ENCODE measurements at places on chromosomes 11 and 22.

DNA sequence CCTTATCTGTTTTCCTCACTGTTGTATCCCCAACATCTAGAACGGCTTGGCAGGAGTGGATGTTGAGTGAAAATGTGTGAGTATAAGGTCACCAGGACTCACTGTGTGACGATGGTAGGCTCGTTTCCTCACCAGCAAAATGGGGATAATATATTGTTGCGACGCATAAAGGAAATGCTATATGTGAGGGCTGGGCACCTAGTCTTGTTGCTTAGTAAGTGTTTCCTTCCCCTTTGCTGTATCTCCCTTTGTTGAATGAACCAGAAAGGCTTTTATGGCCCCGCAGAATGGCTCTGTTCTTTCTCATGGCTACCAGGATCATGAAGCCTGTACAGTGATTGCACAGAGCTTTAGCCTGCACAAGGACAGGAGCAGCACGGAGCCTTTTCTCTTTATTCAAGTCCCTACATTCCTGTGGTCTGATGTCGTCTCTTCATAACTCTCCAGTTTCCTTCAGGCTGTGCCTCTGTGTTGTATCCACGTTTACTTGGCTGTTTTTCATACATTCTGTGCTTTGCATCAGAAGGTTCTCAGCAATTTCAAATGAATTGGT lies 5.4 kb downstream of the TNRC6B start:
- DNase-seq = peak; percentile 90

- no peak for DNase-seq
Measured at GRCh38 chr11:30565027-30565426, 21.1 kb downstream of the MPPED2 start.

DNA sequence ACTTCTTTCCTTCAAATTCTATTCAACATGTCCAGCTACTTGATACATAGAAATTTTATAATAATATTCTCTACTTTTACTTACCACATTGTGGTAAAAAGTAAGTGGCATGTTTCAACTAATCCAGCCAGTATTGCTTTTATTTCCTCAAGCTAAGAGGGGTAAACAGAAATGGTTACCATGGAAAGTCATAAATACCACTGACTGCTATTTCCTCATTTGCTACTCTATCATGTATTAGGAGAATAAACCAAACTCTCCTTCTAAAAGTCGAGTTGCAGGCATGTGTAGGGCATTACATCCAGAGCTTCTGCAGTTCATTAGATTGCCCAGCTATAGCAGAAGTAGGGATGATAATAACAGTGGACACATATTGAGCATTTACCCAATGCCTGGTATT lies 208.4 kb downstream of the MAML2 start:
- DNase-seq = peak; percentile 35

DNA sequence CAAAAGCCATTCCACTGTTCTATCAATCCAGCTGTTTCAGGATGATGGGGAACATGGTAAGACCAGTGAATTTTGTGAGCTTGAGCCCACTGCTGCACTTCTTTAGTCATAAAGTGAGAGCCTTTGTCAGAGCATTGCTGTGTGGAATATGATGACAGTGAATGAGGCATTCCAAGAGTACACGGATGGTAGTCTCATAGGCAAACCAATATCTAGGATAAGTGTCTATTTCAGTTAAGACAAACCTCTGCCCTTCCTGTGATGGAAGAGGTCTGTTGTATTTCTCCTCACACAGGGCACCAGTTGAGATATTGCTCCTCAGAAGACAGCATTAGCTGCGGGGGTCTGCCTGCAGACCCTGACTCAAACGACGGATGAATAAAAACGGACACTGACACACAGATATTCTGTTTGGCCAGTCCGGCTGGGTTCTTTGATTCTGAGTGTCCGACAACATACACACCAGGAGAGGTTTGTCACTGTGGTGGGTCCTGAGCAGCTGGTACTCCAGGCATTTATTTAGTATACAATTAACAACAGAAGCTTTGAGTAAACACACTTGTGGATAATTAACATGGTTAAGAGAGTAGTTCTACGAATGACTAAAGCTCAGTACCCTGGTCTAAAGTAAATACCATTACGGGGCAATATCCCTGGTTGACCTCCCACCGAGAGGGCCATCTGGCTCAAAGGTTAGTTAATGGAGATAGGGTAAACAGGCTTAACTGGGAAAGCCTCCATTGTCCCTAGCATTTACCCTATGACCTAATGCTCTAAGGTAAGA lies 121.7 kb downstream of the ZNF280B start:
- no peak for DNase-seq

- no peak for DNase-seq
Measured at GRCh38 chr11:19650467-19650866, 62.2 kb upstream of the NAV2 start.

GRCh38 chr11:94750319-94751217 lies 17.6 kb upstream of the AMOTL1 start:
- no peak for DNase-seq

DNA sequence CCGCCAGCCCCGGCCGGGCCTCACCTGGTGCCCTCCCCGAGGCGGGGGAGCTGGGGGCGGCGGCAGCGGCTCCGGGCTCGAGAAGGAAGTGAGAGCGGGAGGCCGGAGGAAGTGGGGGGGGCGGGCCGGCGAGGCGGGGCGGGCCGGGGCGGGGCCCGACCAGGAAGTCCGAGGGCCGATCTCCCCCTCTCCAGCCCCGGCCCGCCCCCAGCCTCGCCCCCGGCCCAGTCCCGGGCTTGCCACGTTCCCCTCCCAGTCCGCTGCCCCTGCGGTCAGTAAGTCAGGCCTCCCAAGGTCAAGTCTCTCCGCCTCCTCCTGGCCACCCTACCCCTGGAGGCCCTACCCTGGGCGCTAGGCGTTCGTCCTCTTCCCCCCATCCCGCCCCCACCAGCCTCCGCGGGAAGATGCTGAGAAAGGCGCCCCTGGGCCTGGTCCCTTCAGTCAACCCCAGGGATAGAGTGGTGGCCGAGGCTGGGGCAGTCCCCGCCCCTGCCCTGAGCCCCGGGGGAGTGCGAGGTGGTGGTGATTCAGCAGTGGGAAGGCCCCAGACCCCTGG lies at the start of gene RHOG:
Gene RHOG, minus strand, starts transcription at position 90 of the 556 bp plus-strand sequence. CDS start 12,821 bp downstream, outside the sequence.
- peak; percentile 87 for DNase-seq

DNA sequence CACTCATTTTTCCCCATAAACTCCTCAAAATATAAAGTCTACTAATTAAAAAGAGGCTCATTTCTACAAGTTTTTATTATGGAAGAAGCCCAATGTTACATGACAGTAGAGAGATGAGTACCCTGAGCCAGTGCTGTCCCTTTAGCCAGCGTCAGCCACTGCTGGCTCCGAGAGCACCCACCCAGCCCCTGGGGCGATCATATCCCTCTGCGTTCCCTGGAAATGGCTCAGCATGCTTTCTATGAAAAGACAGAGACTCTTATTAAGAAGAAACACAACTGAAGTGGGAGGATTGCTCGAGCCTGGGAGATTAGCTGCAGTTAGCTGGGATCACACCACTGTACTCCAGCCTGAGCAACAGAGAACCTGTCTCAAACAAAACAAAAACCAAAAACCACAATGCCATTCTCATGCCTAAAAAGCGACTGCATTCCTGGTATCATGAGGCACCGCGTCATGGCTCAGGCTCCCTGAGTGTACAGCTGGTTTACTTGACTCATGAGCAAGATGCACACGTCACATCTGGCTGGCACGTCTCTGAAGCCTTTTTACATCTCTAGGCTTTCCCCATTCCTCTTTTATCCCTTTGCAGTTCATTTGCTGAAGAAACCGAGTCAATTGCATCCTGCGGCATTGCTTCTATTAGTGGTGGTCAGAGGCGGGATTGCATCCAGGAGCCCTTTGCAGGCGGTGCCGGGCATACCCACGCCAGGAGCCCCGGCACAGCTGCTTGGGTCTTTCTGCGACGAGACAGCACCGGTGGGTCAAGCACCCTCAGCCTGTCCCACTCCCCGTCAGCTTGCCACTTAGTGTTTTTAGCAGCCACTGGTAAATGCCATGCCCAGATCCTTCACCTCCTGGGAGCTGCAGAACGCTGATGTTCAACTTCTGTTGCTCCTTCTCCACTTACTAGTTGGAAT lies 119.9 kb downstream of the CTTN start:
- peak; percentile 64 for DNase-seq

GRCh38 chr11:109121173-109121932 lies 300.6 kb upstream of the C11orf87 start:
- no peak for DNase-seq

DNA sequence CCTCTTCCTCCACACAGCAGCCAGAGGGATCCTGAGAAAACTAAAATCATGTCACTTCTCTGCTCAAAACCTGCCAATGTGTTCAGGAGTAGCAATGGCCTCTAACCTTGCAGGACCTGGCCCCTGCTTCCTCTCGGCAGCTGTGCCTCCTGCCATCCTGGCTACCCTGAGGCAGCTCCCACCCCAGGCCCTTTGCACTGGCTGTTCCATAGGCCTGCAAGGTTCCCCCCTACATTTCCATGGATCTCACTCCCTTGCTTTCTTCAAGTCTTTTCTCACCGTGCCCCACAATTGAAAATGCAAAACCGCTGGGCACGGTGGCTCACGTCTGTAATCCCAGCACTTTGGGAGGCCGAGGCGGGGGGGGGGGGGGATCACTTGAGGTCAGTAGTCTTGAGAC lies 2.1 kb upstream of the STIP1 start:
- DNase-seq = no peak

DNA sequence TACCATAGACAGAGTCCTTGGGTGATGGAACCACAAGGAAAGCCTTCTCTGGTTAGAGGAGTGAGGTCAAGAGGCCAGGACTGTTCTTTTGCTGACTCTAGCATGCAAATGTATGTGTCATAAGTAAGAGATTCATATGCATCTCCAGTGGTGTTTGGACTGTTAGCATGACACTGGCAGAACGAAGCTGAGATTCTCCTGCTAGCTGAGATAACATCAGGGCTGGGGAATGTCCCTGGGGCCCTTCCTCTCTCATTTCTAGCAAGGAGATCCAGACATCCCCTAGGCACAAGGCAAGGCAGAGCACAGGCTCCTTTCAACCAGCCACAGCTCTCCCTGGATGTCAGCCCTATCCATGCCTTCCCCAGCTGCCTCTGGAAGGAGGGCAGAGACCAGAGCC lies 711.3 kb downstream of the OPCML start:
- peak; percentile 89 for DNase-seq

DNA sequence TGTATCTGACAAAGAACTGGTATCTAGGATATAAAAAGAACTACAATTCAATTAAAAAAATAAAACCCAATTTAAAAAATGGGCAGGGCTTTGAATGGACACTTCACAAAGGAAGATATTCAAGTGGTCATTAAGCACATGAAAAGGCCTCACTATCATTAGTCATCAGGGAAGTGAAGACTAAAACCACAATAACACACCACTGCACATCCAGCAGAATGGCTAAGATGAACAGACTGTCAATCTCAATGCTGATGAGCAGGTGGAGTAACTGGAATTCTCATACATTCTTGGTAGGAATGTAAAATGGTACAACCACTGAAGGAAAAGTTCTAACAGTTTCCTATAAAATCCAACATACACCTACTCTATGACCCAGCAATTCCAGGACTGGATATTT lies 8.9 kb downstream of the HPS4 start:
- DNase-seq = no peak

DNA sequence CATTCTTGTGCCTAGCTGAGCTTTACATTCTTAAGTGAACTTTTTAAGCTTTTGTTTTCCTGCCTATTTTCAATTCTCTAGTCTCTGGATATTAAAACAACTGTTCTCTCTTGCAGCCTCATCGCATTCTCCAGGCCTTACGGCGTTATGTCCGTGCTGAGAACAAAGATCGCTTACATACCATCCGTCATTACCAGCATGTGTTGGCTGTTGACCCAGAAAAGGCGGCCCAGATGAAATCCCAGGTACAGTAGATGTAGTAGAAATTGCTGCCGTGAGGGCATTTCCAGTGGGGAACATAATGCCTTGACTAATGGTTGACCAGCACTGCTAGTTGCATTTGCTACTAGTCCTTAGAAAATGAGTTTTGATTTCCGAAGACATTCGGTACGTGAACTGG lies 29.7 kb upstream of the ST14 start:
- DNase-seq = no peak

DNA sequence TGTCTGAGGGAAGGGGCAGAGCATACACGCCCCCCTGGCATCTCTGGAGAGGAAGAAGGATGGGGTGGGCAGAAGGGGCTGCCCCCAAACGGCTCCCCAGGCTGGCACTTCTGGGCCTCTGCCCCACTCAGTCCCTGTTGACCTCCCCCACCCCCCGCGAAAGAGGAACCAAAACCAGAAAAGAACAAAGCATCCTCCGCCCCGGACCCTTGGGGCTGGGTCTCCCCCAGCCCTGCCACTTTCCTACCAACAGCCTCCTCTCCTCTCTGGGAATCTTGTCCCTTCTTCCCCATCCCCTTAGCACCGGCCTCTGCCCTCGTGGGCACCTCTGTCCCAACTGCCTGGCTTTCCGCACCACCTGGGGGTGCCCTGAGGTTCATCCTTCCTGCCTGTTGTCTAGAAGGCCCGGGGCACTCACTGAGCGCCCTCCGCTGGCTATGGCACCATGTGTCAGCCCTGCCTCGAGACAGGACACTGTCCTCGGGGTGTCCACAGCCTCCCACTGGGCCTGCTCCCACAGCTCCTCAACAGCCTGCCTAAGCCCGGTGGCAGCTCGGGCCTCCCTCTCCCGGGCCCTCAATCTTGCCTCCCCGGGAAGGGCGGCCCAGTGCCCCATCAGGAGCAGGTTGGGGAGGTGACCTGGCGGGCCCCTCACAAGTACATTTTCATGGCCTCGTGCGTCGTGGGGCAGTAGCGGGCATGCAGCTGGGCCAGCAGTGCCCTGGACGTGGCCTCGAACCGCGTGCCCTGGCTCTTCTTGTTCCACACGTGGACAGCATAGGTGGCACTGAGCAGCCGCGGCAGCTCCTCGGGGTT lies 28.2 kb downstream of the A4GALT start:
- DNase-seq = no peak

DNA sequence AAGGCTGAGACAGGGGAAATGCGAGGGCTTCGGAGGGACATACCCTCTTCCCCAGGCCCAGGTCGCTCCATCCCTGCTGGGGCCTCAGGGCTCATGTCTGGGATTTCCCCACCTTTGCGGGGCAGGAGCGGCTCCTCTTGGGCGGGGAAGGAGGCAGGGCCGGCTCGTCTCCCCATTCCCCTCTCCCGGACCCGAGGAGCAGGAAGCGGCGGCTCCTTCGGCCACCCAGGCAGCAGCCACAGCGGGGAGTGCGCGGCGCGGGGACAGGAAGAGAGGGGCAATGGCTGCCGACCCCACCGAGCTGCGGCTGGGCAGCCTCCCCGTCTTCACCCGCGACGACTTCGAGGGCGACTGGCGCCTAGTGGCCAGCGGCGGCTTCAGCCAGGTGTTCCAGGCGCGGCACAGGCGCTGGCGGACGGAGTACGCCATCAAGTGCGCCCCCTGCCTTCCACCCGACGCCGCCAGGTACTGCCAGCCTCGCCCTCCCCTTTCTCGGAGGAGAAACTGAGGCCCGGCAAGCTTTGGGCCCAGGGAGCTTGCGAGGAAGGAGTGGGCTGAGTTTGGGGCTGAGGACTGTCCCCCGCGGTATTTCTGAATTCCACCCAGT lies at the start of gene ANKK1:
Gene ANKK1, plus strand, starts transcription at position 175 of the 607 bp plus-strand sequence. Its CDS starts 106 bp downstream, at position 281.
- no peak for DNase-seq

GRCh38 chr11:59281177-59281576 lies 68.5 kb upstream of the MPEG1 start:
- DNase-seq = no peak

GRCh38 chr11:108635106-108635505 lies 29.8 kb upstream of the DDX10 start:
- DNase-seq = peak; percentile 15

Measured in fibroblast of skin of right biceps (primary cell).